Activated T-helper 1 cell treated with Interleukin-2 at 50 U/mL for 16 hours (primary cell): ENCODE measurements at places on chromosomes 7 and 10.

- DNase-seq: no peak
These were observed 74.8 kb downstream of the ZEB1 start for GRCh38 chr10:31393844-31394243.

- no peak for DNase-seq
These were observed 33.3 kb downstream of the CYCS start for GRCh38 chr7:25091779-25092178.

DNA sequence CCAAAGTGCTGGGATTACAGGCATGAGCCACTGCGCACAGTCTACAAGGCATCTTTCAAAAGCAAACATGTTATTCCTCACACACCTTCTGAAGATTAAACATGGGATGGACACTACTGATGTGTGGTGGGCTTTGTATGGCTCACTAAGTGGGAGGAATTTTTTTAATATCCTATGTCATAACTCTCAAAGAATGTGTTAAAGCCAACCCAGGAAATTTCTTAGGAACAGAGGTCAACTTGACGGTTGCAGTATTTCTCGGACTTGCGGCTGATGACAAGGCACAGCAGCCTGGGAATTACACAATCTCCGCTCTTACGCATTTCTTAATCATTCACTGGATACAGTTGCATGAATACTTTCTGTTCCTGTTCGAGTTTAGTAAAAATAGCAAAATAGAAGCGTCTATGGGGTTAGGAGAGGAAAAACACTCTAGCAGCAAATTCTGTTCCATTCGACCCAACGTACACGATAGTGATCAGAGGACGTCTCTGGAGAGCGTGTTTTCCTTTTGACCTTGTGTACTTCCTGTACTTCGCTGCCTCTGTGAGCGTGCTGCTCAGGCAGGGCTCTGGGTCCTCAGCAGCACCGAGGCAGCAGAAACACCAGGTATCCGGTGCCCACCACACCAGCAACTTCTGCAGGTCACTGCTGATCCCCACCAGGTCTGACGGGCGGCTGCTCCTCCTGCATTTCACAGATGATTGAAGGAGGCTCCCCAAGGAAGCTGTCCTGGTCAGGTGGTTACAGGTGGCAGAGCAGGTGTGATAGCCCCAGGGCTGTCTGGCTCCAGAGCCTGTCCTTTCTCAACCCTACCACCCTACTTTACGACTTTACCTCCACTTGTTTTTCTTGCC lies 26.4 kb upstream of the SRGN start:
- DNase-seq: no peak

DNA sequence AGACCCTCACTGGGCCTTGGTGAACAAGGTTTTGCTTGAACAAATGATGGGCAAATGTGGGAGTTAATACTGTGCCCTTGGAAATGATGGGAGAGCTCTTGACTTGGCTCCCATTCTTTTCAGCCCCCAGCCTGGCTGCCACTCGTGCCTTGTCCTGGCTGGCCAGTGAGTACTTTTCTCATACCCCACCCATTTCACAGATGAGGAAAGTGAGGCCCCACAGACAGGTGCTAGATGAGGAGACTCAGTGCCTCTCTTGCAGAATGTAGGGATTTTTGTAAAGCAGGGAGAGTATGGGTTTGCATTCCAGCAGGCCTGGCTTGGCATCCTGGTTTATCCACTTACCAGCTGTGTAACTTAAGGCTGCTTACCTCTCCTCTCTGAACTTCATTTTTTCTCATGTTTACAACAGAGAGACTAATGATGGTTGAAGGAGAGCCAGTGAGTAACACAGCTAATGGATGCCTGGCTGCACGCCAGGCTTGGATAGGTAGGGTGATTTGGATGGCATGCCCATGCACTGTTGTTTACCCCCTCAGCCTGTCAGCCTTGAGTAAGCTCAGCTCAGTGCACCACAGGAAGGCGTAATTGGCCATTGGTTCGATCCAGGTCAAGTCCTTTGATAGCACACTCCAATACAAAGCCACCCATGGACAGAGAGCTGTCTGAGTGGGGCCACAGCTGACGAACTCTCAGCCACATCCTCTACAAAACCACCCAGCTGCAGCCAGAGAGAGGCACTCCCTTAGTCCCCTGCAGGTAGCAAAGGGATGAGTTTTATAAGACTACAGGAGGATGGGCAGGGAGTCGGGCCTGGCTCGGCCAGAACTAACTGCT lies 436.8 kb downstream of the RPS24 start:
- DNase-seq: no peak

DNA sequence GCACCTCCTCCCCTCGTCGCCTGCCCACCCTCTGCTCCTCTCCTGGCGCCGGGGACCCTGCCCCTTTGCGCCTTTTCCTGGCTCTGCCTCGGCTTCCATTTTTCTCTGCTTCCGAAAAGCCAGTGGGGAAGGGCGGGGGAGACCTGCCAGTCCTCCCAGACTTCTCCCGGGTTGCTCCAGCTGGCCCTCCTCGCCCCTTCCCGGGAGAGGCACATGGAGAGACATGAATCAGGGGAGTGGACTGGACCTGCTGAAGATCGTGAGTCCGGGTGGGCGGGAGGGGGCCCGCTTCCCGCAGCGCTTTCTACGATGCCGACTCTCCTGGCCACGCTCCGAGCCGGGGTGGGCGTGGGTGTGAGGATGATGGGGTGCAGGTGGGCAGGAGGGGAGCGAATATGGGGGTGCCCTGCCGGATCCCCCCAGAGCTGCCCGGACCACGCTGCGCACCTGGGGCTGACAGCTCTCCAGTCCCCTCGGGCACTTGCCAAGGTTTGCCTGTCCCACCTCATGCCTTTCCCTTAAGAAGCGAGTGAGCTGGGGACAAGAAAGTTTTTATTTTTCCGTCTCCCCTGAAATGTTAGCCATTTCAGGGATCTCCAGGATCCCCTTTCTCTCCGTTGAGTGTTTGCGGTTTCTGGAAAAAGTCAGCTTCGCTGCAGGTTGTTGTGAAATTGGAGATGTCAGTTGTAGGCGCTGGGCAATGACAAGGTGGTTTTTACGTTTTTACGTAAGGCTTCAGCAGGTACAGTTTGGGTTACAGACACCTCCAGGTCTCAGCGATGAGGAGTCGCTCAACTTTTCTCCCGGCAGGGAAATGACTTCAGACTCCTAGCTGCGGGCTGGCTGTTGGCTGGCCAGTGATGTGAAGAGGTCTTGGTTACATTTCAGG lies 977 bp downstream of the CACNB2 start:
- no peak for DNase-seq

DNA sequence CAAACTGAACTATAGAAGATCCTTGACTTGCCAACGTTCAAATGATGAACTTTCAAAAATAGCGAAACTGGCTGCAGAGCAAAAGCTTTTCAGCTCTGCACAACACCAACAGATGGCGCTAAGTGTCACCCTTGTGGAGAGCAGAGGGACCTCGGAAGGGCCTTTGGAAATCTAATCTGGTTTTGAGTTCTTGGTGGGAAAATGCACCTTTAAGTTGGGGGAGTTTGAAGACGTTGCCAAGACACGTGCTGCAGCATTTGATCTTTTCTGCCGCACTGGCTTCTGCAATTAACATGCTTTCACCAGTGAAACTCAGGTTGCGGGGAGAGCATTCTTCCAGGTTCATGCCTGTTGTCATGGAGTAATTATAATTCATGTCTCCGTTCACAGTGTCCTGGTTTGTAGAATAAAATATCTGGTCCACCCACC lies 26.3 kb upstream of the WDR11 start:
- no peak for DNase-seq

- no peak for DNase-seq
These were observed 49.5 kb upstream of the SLC29A3 start for GRCh38 chr10:71269301-71270288.

DNA sequence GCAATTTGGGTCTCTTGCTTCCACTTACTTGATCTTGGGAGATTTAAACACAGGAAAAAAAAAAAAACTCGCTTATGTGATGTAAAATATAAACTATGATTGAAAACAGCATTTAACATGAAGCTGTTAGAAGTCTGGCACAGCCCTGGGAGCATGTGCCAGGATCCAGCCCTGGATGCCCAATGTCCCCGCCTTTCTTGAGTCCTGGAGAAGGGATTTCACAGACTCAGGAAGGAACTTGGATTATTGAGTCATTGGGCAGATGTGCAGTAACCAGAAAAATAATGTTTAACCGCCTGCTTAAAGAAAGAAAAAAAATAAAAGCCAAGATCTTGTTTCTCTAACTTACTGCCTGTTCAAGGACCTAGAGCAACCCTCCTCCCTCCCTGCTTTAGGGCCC lies 3.7 kb upstream of the JCAD start:
- no peak for DNase-seq

DNA sequence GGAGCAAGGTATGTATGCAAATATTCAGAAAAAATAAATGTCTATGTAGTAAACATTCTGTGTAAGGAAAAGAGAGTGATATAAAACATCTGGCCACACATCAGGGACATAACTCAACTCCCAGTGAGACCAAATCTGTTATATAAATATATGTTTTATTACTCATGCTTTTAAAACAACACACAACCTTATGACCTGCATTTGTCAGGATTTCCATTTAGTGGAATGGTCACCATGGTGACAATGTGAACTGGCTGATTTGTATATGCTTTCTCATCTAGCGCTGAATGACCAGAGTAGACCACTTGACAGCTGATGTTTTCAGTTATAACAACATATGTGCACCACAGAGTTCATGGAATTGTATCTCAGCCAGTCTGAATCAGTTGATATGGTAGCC lies 551.7 kb downstream of the HTR7 start:
- DNase-seq: no peak

GRCh38 chr7:36742911-36743775 lies 18.8 kb upstream of the AOAH start:
- DNase-seq: no peak

- no peak for DNase-seq
These were observed 5.8 kb upstream of the C1GALT1 start for GRCh38 chr7:7176406-7177043.

DNA sequence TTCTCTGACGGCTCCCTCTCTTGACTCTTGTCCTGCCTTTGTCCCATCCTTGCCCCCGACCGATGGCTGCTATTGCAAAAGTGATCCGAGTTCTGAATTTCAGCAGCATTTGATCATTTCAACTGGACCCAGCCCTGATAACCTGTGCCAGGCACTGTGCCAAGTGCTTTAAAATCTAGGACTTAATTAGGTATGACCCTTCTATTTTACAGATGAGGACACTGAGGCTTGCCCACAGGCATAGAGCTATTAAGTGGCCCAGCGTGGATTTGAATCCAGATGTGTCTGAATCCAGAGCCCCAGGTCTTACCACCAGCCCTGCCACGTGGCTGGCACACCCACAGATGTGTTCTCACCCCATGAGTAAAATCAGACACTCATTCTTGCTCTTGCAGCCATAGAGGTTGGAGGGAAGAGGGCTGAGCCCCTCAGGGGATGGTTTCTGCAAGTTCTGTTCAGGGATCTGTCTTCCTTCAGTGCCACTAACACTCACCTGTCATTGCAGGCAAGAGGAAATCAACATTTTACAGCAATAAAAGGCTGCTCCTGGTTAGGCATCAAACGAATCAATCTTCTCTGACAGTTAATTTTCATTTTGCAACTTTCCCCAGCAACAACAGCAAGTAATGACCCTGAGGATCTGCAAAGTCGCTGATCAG lies 101.2 kb downstream of the GRID1 start:
- no peak for DNase-seq

- no peak for DNase-seq
These were observed 92.8 kb downstream of the PAXIP1 start for GRCh38 chr7:154910125-154910524.

- DNase-seq: no peak
These were observed 43.9 kb upstream of the SLC29A3 start for GRCh38 chr10:71274901-71275796.

DNA sequence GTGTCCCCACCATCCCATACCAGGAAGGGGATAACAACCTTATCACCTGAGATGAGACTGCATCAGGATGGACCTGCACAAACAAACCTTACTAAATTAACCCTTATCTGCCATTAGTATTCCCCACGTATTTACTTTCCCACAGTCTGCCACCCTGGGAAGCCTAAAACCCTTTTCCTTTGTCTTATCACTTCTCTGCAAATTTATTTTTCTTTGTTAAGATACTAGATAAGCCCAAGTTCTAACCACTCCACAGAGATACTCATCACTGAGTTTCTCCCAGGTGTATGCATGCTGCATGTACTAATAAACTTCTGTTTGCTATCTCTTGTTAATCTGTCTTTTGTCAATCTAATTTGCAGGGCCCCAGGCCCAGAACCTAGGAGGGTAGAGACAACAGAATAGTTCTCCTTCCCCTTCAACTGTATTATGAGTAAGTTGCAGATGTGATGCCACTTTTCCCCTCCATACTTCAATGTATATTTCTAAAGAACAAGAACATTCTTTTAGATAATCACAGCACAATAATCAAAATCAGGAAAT lies 66.0 kb downstream of the ELMO1 start:
- no peak for DNase-seq

DNA sequence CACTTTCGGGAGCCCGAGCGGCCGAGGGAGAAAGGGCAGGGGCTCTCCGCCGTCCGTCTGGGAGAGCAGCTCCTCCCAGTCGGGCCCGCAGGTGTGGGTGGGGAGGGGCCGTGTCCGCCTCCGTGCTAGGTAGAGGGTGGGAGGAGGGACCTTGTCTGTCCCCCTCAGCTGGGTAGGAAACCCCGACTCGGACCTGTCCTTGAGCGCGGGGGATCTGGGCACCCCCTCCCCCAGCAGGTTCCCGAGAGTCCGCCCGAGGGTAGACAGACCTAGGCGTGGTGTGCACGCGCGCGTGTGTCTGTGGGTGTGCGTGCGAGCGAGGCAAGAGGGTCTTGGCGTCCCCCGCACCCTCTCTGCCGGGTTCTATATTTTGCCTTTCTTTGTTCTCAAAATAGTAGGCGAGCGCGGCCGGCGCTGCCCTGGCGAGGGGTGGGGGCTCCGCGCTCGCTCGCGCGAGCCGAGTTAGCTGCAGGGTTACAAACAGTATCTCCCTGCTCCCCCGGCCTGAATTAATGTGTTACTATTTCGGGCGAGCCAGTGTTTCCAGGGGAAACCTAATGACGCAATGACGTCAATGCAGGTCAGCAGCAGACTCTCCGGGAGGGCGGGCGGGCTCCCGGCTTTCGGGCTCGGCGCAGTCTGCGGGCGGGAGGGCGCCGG lies 73.9 kb upstream of the LEP start:
- DNase-seq: no peak

DNA sequence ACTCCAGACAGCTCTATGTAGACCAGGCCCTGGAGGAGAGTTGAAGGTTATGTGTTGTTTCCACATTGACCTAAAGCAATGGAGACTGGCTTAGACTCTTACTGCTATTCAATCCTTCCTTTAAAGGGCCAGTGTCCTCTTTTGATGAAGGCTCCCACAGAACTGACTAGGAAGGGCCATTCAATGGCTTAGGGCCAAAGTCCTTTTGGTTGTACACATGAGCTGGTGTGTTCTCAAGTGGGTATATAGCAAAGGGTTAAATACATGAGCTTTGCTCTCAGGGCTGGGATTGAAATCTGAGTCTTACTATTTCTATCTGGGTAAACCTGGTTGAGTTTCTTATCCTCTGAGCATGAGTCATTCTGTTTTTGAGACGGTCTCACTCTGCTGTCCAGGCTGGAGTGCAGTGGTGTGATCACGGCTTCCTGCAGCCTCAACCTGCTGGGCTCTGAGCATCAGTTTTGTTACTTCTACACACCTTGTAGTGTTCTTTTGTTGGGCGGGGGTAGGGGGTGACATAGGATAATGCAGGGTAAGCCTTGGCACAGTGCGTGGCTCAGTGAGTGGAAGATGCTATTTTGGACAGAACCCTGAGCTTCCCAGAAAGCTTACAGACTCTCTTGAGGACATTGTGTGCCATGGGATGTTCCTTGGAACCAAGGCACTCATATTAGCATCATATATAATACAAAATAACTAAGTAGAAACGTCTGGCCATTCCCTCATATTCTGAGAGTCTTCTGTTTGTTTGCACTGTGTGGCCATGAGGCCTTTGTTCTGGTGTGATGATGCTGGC lies 90.1 kb downstream of the ABCC2 start:
- no peak for DNase-seq

GRCh38 chr7:19020711-19021110 lies 96.7 kb downstream of the TWIST1 start:
- DNase-seq: no peak
